ENCODE measurements at places on chromosomes 6 and 20. TPM values are rescaled to one million over a fixed set of nuclear protein-coding genes. Genes with fewer than 3 reads are reported as not detected.

The KHDC1 gene
- polyA plus RNA-seq, result 2.5 TPM

DNA sequence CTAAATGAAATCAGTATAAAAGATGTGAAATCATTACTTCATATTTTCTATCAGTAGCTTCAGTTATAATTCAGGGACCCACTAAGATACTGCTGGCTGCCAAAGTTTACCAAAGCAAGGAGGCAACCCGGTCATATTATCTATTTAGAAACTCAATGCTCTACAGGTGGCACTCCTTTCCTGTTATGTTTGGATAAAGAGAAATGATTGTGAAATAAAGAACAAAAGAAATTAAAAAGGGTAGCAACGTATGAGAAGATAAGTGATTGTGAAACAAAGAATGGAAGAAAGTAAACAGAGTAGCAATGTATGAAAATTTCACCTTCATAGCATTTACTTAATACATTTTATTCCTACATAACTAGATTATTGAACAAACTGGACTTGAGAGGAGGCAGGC is 45.2 kb downstream of the RSPH3 start:
- no peak for DNase-seq

The IMPG1 gene
- 2.3 TPM for polyA plus RNA-seq

The ARMH2 gene
- polyA plus RNA-seq, result not detected

DNA sequence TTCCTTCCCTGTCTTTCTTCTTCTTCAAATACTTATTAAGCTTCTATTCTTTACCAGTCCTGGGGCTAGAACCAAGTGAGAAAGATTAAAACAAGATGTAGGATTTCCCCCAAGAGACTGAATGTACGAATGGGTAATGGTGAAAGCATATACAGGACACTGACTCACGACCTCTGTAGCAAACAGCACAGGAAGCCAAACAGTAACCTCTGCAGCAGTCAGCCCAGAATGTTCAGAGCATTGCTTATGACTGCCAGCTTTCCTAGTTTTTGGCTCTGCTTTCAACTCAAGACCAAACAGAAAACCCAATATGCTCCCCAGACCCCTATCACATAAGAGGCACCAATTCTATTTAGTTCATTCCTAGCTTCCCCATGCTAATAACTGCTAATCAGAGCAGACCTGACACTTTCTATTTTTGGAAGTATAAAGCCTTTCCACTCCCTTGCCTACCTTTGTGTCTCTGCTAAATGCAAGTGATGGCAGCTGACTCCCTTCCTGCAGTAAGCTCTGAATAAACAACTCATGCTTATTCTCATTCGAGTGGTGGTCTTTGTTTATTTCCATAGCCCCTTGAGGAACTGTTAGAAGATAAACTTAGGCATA is 690.6 kb downstream of the EPM2A start:
- no peak for DNase-seq

DNA sequence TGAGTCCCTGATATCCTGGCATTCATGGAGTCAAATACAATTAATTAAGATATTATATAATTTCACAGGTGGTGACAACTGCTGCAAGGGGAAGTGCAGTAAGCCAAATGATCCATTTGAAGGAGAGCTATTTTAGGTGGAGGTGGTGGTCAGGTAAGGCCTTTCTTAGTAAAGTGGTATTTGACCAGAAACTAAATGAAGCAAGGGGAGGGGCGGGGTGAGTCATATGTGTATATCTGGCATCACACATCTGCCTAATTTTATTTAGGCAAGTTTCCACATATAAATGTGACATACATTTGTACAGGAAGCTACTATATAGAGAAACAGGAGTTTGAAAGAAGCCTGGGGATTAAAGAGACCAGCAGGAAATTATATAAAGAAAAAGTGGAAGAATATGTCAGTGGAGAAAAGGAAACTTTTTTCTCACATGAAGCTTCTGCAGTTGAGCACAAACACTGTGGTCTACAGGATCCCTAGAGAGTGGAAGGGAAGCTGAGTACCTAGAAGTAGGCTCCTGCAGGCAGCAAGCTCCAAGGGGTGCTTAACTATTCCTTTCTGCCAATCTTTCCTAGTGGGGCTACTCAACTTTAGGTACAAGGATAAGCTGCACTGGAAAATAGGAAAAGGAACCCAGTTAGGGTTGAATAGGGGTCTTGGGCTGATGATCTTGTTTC is 99.6 kb downstream of the OGFRL1 start:
- DNase-seq, result no peak

DNA sequence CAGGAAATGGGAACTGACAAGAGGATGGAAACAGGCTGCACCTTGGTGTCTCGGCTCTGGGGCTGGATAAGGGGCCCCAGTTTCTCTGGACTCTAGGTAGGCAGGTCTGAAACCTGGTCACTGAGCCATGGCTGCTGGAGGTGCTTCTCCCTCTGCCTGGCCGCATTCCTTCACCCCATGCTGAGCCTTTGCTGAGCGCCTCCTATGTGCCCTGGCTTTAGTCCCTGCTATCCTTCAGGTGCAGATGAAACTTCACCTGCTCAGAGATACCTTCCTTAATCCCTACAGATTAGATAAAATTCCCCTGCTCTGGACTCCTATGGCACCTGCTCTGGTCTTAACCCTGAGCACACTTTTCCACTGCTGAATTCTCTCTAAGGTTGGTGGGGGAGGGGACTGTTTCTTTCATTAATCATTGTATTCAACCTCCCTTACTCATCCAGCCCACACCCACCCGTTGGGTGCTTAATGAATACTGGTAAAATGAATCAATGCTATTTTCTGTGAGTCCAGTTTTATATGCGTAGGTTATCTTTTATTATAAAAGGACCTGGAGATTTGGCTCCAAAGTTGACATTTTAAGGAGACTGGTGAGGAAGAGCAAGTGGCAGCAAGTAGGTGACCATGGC is 19.3 kb downstream of the MYLK4 start:
- DNase-seq, result peak; percentile 7

DNA sequence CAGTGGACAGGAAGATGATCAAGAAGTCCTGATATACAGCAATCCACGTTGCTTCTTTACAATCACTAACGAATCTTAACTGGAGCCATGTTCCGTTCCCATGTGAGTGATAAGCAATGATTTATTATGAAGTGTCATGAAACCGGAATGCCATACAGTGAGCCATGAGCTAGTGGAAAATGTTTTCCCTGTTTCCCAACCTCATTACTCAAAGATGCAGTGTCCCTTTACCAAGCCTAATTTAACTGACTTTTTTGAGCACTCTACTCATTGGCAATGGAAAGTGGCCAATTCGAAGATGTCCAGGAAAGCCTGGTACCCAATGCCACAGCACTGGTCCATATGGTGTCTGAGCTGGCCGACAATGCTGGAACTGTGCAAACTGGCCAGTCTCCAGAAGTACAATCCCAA is 148.3 kb downstream of the ZNF217 start:
- no peak for DNase-seq

- DNase-seq, result no peak
Measured at GRCh38 chr6:89048985-89049384, 31.6 kb upstream of the PNRC1 start.

DNA sequence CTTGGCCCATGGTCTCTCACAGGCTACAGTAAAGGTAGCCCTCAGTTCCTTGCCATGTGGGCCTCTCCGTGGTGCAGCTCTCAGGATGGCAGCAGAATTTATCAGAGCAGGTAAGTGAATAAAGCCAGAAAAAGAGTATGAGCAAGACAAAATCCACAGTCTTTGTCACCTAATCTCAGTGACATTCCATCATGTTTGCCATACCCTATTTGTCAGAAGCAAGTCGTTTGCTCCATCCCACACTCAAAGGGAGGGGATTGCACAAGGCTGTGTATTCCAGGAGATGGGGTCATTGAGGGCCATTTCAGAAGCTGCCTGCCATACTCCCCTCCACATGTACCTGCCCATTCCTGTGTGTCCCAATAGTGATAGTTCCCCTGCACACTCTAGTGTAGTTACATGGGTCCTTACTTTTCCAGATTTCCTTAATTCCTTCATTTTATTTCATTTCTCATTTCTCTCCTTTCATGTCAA is 24.2 kb downstream of the ISM1 start:
- no peak for DNase-seq

DNA sequence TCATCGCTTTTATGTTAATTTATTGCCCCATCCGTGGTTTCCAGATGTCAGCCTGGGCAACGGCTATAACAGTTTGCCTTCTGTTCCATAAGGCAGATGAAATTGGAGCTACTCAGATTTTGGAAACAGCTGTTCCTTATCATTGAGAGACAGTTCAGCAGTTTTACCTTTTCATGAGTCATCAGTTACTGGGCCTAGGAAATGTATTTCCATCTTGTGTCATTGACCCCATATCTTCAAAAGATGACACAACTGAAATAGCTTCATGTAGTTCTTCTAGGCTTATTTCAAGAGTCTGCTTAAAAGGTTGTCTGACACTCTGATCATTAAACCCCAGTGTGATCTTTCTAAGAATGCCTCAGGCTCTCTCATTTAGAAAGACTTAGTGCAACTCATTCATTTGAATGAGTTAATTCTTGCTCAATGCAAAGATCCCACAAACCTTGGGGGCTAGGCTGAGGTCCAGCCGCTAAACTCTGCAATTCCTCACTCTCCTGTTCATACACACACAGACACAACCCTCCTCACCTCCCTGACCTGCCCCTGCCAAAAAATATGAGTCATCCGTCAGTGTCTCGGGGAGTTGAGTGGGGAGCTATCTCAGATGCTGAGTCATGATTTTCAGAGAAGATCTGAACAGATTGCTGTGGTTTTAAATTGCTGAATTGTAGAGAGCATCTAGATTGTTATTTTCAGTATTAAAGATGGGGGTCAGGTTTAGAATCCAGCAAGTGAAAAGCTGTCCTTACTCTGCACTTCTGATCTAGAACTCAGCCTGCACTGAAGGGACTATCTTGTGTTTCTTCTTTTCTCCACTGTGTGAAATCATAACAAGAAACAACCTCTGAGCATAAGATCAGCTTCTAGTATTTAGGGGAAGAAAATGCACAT is 61.8 kb downstream of the RPP40 start:
- no peak for DNase-seq

- DNase-seq, result no peak
Measured at GRCh38 chr6:16461491-16461890, 223.1 kb downstream of the GMPR start.

GRCh38 chr6:77383026-77383425 is 80.3 kb downstream of the HTR1B start:
- DNase-seq, result no peak

- DNase-seq, result no peak
Measured at GRCh38 chr20:41335591-41335990, 5.0 kb upstream of the LPIN3 start.

- DNase-seq, result no peak
Measured at GRCh38 chr6:112343977-112344376, 3.2 kb upstream of the RFPL4B start.

The GRIK2 gene
- polyA plus RNA-seq, result 0.54 TPM

- peak; percentile 35 for DNase-seq
Measured at GRCh38 chr20:43187476-43188233, 2.1 kb downstream of the PTPRT start.

DNA sequence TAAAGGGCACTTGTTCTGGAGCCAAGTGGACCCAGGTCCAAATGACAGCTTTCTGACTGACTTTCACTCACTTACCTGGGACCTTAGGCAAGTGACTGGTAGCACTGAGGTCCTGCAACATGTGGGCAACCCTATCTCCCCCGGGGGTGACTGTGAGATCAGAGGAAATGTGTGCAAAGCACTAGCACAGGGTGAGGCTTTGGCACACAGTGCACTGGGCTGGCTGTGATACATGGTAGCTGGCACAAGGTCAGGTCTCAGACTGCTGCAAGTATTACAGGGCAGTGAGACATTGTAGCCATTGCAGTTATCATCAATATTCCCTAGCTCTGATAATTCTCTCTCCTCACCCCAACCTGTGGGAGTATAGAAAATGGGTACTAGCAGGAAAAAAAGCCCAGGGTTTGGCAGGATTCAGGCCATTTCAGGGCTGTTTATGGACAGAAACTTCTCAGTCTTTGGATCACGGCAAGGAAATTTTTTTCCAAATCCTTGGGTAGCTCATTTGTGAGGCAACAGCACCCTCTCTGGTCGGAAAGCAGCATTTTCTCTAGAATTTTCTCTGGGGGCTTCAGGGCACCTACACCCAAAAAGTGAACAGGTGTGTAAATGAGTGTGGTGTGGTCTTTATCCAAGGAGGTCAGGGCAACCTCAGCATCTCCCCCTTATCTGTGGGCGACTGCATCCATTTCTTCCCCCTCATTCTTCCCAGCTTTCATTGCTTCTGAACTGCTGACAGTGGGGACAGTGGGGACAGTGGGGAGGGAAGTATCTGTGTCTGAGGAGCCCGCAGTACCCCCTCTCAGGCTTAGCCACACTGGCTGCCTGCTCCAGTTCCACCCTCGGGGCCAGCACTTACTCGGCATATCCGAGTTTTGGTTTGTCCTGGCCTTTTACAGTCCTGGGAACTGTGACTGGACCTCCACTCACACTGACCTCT is 148.7 kb upstream of the PHACTR3 start:
- DNase-seq, result peak; percentile 69

DNA sequence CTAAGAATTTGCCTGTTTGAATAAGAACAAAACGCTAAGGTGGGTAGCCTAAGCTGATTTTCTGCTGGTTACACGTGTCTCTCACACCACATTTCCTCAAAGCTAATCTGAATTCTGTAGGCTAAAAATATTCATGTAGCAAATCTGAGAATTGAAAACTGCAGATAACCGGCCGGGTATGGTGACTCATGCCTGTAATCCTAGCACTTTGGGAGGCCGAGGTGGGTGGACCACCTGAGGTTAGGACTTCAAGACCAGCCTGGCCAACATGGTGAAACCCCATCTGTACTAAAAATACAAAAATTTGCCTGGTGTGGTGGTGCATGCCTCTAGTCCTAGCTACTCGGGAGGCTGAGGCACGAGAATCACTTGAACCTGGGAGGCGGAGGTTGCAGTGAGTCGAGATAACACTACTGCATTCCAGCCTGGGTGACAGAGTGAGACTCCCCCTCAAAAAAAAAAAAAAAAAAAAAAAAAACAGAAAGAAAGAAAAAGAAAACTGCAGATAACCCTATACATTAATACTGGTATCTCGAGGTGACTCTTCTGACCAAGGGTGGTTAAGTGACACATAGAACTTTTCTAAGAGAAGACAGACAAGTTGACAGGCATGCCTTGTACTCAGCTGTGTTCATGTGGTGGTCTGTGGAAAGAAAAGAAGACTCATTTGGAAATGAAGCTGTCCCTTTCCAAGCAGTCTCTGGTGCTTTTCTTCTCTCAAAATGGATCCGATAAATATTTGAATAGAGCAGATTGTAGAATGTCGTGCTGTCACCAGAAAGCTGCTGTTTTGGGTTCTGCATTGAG is 24.7 kb upstream of the ASXL1 start:
- no peak for DNase-seq
